ENCODE measurements at places on chromosomes 4 and X.

GRCh38 chrX:38473701-38474100 lies 87.6 kb upstream of the TSPAN7 start:
- DNase-seq = no peak

GRCh38 chr4:144658903-144659302 lies 12.9 kb downstream of the HHIP start:
- DNase-seq = no peak

GRCh38 chr4:147981305-147981704 lies 249.4 kb downstream of the ARHGAP10 start:
- no peak for DNase-seq

GRCh38 chr4:126396703-126397102 lies 1081.9 kb downstream of the FAT4 start:
- no peak for DNase-seq

DNA sequence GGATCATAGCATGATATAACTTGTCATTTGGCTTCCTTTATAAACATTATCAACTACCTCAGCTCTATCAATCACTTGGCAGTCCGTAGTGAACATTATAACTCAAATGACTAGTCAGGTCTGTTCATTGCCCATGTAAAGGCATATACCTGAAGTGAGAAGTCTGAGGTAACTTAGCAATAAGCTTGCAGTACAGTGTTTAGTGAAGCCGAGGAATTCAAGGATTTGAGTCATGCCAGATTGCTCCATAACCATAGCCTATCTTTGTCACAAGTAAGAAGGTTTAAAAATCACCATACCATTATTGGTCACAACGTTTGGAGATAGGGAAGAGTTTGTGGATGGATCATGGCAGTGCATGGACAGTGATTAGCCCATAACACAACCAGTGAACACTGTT lies 41.6 kb downstream of the AR start:
- DNase-seq = no peak

DNA sequence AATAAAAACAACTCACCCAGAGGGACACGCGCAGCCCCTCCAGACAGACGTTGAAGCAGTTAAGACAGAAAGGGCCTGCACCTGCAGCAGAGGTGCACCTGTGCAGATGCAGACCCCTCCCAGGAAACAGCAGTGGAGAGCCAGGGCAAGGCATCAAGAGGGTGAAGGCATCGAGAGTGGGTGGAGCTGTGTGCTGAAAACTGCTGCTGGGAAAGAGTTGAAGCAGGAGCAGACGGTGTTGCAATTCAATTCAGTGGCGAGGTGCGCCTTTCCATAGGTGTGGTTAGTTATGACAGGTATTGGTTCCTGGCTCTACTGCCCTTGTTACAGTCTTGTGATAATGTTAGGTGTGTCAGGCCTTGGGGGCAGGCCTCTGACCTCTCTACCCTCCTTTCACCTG lies 16.7 kb downstream of the LETM1 start:
- DNase-seq = no peak

- DNase-seq = no peak
Measured at GRCh38 chr4:91035276-91035675, 908.1 kb downstream of the CCSER1 start.

GRCh38 chr4:109075621-109076020 lies 226.8 kb downstream of the COL25A1 start:
- no peak for DNase-seq

- no peak for DNase-seq
Measured at GRCh38 chr4:71004281-71004851, 10.9 kb downstream of the DCK start.

GRCh38 chr4:171378323-171378722 lies 434.9 kb upstream of the GALNTL6 start:
- DNase-seq = no peak

- no peak for DNase-seq
Measured at GRCh38 chr4:99821918-99822503, 5.4 kb downstream of the DAPP1 start.

- DNase-seq = no peak
Measured at GRCh38 chrX:107716118-107716684, 59.4 kb downstream of the TSC22D3 start.

- DNase-seq = no peak
Measured at GRCh38 chr4:24971192-24971591, 58.4 kb upstream of the CCDC149 start.

GRCh38 chr4:148211533-148211932 lies 230.7 kb downstream of the NR3C2 start:
- DNase-seq = no peak

Measured in stimulated activated CD8-positive, alpha-beta memory T cell treated with anti-CD3 and anti-CD28 coated beads, Interleukin-12 subunit alpha, Interleukin-12 subunit beta, amount 100 ng/mL, for 1 hour (primary cell).